ENCODE measurements at places on chromosomes 12 and 14. TPM values are rescaled to one million over a fixed set of nuclear protein-coding genes. Genes with fewer than 3 reads are reported as not detected.

RFX4 gene
- not detected for total RNA-seq

TAS2R10 gene
- total RNA-seq = not detected

KRT6C gene
- not detected for total RNA-seq

NEK9 gene
- total RNA-seq = 63.1 TPM

Data from activated naive CD4-positive, alpha-beta T cell treated with anti-CD3 and anti-CD28 coated beads, Interleukin-2, amount 50 U/mL, for 72 hours (primary cell).